ENCODE measurements at places on chromosomes 13 and 19.

DNA sequence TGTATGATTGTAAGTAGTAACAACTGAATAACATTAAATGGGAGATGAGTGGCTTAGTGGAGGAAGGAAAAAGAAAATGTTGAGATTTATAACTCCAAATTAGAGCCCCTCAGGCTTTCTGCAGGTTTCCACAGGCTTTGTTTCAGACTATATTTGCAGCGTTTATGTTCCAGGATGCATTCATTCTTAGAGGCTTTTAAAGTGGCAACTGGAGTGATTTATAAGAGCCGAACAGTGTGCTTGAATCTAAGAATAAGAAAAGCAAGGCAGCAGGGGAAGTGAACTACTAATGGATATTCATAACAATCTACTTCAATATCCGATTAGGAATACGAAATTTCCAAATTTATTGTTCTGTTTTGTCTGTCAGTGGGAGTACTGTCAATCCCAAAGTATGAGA lies 91.0 kb downstream of the UFM1 start:
- DNase-seq = no peak

DNA sequence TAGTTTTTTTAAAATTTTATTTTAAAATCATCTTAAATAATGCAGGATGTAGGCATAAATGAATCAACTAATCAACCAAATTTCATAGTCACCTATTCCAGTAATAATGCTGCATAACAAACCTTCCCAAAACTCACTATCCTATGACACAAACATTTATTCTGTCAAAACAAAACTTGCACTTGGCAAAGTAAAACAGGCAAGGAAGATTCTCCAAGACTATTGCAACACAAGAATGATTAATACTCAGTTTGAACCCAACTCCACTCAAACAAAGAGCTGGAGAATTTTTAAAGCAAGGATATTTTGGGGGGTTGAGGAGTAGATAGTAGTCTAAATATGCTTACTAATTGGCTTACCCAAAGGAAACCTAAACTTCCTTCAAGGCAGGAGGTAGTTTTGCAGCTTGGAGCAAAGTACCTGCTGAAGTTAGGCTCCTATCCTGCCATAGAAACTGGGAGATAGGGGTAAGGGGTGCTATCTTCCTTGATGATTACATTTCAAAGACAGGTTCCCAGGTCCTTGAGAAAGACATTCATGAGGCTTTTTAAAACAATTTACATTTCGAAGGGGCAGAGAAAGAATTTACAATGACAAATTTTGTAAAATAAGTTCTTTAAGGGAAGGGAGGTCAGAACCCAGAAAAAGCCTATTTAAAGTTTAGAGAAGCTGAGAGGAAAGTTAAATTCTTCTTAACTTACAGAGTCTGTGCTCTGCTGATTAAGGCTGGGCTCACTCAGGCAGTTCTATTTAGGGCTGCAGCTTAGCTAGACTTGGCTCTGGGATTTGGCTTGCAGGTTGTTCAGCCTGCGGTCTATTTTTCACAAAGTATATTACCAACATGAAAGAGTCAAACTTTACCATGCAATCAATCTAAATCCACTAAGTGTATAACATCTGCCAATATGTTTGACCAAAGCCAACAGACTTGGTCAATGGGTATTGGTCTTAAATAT lies 549.0 kb downstream of the KCTD12 start:
- DNase-seq = no peak

DNA sequence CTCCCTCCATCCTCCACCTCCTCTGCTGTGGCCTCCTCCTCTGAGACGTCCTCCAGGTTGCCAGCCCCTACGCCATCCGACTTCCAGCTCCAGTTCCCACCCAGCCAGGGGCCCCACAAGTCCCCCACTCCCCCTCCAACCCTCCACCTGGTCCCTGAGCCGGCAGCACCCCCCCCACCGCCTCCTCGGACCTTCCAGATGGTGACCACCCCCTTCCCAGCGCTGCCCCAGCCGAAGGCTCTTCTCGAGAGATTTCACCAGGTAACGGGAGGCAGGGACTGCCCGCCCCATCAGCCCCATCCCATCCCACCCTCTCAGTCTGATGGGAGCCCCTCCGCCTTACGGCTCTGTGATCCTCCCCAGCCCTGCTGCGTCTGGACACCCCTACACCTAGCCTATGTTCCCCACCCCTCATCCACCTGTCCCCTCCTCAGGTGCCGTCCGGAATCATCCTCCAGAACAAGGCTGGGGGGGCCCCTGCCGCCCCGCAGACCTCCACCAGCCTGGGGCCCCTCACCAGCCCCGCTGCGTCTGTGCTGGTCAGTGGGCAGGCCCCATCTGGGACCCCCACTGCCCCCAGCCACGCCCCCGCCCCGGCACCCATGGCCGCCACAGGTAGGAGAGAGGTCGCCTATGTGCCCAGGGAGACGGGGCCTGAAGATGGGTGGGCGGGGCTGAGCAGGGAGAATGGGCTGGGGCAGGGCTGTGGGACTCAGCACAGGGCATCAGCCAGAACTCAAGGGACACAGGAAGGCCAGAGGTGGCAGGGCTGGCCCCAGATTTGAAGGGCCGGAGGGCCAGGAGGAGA lies 18.6 kb upstream of the EHD2 start:
- no peak for DNase-seq

DNA sequence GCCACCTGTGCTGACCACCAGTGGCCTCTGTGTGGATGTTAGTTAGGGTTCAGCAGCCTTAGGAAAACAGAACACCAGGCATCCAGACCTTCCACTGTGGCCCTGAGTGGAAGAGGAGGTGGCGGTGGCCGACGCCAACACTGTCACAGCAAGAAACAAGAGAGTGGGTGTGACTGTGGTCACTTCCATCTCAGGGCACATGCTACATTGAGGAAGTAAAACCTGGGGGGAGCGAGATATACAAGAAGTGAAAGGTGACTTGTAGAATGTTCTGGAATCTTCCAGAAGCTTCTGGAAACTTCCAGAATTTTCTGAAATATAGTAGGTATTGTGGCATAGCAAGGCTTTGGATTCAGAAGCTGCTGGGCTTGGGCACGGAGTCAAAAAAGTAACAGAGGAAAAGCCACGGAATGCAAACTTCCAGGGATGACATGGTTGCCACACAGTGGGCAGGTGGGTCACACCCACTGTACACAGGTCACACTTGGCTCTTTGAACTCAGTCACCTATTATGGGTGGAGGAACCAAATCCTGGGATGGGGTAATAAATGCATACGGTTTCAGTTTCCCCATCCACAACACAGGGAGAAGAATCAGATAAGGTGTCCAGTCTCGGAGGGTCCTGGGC lies 24.3 kb downstream of the GNG7 start:
- no peak for DNase-seq

All from stimulated activated CD4-positive, alpha-beta T cell treated with anti-CD3 and anti-CD28 coated beads, Interleukin-1b, Interleukin-23, amount 100 ng/mL, for 1 hour (primary cell).